Activated naive CD8-positive, alpha-beta T cell treated with anti-CD3 and anti-CD28 coated beads, Interleukin-2, amount 10 ng/mL, durations not matched to agents 7 days and 5 days (primary cell): ENCODE measurements at places on chromosomes 2 and 18. TPM values are rescaled to one million over a fixed set of nuclear protein-coding genes. Genes with fewer than 3 reads are reported as not detected.
A peak's percentile ranks its signal among the peaks of the same experiment; 100 is the strongest.

Gene MAP4K3
- total RNA-seq = 12.1 TPM

Gene GCG
- total RNA-seq = not detected

Gene CXCR4
- total RNA-seq = 288 TPM

Gene ZSCAN30
- total RNA-seq = 23.5 TPM

Gene MALL
- total RNA-seq = not detected

Gene ADD2
- total RNA-seq = 20.9 TPM

DNA sequence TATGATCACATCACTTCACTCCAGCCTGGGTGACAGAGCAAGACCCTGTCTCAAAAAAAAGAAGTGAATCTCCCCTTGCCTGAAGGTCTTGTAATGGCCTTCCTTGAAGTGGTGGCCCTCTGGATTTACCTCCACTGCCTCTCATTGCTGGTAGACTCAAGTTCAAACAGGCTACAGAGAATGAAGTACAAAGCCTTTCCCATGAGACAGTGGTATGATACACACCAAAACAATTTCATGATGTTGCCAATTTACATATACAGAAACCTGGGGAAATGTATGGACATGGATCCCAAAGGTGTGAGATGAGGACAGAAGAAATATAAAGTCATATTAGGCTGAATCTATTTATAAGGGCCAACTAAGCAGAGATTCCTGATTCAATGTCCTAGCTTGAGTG lies 4.8 kb upstream of the NOTO start:
- no peak for DNase-seq
- H3K4me1 ChIP-seq = peaks cover 3% of the 10 kb centered on the region
- no peak overlapping the region for H3K4me3 ChIP-seq
- H3K27me3 ChIP-seq = peaks cover 45% of the 10 kb centered on the region
- peaks cover 2% of the 10 kb centered on the region for H3K36me3 ChIP-seq

- no peak overlapping the region for H3K27ac ChIP-seq
- no peak overlapping the region for H3K4me3 ChIP-seq
Observed at GRCh38 chr2:154361276-154361675, 337.2 kb upstream of the KCNJ3 start.

DNA sequence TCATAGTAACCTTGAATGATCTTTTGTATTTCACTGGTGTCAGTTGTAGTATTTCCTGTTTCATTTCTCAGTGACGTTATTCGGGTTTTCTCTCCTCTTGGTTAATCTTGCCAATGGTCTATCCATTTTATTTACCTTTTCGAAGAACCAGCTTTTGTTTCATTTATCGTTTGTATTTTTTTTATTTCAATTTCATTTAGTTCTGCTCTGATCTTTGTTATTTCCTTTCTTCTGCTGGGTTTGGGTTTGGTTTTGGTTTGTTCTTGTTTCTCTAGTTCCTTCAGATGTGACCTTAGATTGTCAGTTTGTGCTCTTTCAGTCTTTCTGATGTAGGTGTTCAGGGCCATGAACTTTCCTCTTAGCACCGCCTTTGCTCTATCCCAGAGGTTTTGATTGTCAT lies 36.7 kb downstream of the SP140 start:
- DNase-seq = no peak
- H3K4me1 ChIP-seq = peaks cover 43% of the 10 kb centered on the region
- H3K36me3 ChIP-seq = peaks cover 59% of the 10 kb centered on the region
- peak overlapping the region; percentile 91 for H3K27ac ChIP-seq

GRCh38 chr2:120780402-120780801 lies 44.7 kb downstream of the GLI2 start:
- no peak overlapping the region for H3K27ac ChIP-seq
- peaks cover 3% of the 10 kb centered on the region for H3K27me3 ChIP-seq
- no peak for DNase-seq
- H3K4me1 ChIP-seq = peaks cover 12% of the 10 kb centered on the region
